Activated naive CD8-positive, alpha-beta T cell treated with anti-CD3 and anti-CD28 coated beads for 36 hours (primary cell): ENCODE measurements at places on chromosomes 16 and 17. TPM values are rescaled to one million over a fixed set of nuclear protein-coding genes. Genes with fewer than 3 reads are reported as not detected.

GRCh38 chr16:82183004-82183397, 13.0 kb upstream of the MPHOSPH6 start:
- peaks cover 9% of the 10 kb centered on the region for H3K4me1 ChIP-seq
- H3K27ac ChIP-seq, result no peak overlapping the region
- peaks cover 40% of the 10 kb centered on the region for H3K27me3 ChIP-seq
- no peak for DNase-seq

The THOC6 gene
- 48.7 TPM for total RNA-seq

The SLC38A8 gene
- not detected for total RNA-seq

The PRSS53 gene
- 3.0 TPM for total RNA-seq

The CDRT15 gene
- total RNA-seq, result not detected

GRCh38 chr16:49049191-49049590, 232.4 kb downstream of the CBLN1 start:
- no peaks in the 10 kb centered on the region for H3K4me1 ChIP-seq
- no peaks in the 10 kb centered on the region for H3K27me3 ChIP-seq
- H3K36me3 ChIP-seq, result no peaks in the 10 kb centered on the region
- DNase-seq, result no peak

- no peak for DNase-seq
- H3K27me3 ChIP-seq, result no peaks in the 10 kb centered on the region
- H3K36me3 ChIP-seq, result peaks cover 9% of the 10 kb centered on the region
- H3K4me1 ChIP-seq, result peaks cover 26% of the 10 kb centered on the region
- peak overlapping the region; percentile 6 for H3K27ac ChIP-seq
- H3K4me3 ChIP-seq, result peak overlapping the region; percentile 96
Measured at GRCh38 chr16:5073279-5073629, 1.6 kb downstream of the ALG1 start.

DNA sequence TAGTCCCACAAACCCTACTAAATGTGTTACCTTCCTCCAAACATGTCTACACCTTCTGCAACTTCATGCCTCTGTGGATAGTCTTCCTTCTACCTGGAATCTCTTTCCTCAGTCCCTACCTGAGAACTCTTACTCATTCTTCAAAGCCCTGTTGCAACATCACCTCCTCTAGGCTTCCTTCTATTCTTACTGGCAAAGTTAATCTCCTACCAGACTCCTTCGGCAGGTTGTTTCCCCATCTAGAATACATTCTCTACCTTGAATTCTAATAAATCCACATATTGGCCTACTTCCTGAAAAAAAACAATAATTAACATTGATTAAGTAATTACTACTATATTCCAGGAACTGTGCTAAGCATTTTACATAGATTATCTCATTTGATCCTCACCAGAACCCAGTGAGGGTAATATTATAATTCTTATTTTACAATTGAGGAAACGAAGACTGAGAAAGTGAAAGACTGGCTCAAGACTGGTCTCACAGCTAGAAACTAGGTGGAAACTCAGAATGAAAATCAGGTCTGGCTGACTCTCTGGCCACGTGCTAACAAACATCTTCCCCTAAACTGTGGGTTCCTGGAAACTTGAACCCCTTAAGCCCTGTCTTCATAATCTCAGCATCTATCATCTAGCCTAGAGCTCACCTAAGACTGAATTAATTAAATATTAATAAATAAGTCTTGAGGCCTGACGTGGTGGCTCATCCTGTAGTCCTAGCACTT, 4.6 kb upstream of the STAT3 start:
- H3K4me3 ChIP-seq, result no peak overlapping the region
- H3K27me3 ChIP-seq, result no peaks in the 10 kb centered on the region
- no peak for DNase-seq
- peaks cover 31% of the 10 kb centered on the region for H3K4me1 ChIP-seq

DNA sequence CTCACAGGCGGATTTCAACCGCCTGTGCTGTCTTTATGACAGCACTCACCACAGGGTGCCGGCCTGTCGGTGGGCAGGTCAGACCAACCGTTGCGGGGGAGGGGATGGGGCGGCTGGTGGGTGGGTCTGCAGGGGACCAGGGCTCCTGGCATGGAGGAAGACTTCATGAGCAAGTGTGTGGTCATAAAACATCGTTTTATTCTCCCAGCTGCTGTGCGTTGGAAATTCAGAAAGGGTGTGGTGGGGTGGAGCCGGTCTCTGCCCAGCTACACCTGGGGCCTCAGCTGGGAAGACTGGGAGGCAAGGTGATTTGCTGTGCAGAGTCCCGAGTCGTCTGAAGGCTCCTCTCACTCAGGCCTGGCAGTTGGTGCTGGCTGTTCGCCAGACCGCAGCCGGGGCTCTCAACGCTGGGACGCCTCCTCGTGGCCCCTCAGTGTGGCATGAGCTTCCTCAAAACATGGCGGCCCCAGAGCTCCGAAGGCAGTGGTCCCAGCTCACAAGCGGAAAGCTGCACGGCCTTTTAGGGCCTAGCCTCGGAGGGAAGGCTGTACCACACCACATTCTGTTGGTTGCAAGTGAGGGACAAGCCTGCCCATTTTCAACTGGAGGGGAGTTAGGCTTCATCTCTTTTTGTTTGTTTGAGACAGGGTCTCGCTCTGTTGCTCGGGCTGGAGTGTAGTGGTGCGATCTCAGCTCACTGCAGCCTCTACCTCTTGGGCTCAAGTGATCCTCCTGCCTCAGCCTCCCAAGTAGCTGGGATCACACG, 45.8 kb upstream of the GSE1 start:
- no peaks in the 10 kb centered on the region for H3K27me3 ChIP-seq
- no peak for DNase-seq
- H3K36me3 ChIP-seq, result peaks cover 27% of the 10 kb centered on the region
- no peak overlapping the region for H3K4me3 ChIP-seq
- H3K27ac ChIP-seq, result peak overlapping the region; percentile 57

- H3K4me3 ChIP-seq, result no peak overlapping the region
- no peaks in the 10 kb centered on the region for H3K36me3 ChIP-seq
Measured at GRCh38 chr16:1175566-1176279, 22.8 kb downstream of the CACNA1H start.

GRCh38 chr16:71956486-71956885, 43.7 kb downstream of the PKD1L3 start:
- no peak overlapping the region for H3K4me3 ChIP-seq
- H3K36me3 ChIP-seq, result no peaks in the 10 kb centered on the region

The TEX19 gene
- 0.23 TPM for total RNA-seq

DNA sequence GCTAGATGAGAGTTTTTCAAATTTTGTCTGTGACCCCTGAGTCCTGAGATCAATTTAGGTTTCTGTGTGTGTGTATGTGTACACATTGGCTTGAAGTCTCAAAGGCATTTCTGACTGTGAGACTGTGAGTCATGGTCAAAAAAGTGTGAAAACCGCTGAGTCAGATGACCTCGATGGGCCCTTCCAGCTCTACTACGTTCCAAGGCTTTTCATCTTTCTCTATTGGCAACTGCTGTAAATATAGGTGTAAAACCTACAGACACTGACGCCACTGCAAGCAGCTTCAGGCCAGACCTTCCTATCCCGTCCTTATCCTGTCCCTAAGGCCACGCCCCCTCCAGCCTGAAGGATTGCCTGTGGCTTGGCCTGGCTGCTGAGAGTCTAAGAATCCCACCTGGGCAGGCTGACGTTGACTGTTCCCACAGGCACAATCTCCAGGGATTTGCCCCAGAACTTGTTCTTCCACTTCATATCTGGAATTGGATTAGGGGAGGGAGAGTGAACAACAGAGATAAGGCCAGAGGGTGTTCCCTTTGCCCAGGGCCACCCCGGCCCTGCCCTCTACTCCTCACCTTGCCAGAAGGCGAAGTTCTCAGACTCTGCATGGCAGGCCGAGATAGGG, 11.3 kb downstream of the OSBPL7 start:
- H3K27me3 ChIP-seq, result no peaks in the 10 kb centered on the region
- DNase-seq, result no peak
- peaks cover 7% of the 10 kb centered on the region for H3K4me1 ChIP-seq

DNA sequence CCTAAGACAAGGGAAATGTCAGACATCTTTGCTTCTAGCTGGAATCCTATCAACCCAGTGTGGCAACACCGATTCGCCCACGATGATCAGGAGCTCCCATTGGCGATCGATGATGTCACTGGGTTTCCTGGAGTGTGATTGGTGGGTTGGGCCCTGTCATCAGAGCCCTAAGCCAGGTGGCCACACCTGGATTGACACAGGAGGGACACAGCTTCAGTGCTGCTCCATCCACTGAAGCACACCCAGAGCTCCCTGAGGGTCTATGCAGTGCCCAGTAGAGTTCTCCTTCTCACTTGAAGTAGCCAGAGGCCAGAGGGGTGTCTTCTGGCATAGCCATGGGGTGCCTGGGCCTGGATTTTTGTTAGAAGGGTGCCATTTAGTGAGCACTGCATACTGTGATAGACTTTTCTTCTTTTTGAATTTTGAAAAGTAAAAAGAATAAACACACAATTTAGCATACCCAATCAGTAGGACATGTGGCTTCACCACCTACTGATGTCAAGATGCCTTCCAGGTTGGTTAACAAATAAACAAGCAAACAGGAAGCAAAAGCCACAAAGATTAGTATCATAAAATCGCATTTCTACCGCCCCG, 77.6 kb downstream of the CMIP start:
- no peak for DNase-seq
- no peaks in the 10 kb centered on the region for H3K27me3 ChIP-seq
- no peak overlapping the region for H3K27ac ChIP-seq
- peaks cover 5% of the 10 kb centered on the region for H3K36me3 ChIP-seq
- H3K4me1 ChIP-seq, result peaks cover 32% of the 10 kb centered on the region
- no peak overlapping the region for H3K4me3 ChIP-seq

DNA sequence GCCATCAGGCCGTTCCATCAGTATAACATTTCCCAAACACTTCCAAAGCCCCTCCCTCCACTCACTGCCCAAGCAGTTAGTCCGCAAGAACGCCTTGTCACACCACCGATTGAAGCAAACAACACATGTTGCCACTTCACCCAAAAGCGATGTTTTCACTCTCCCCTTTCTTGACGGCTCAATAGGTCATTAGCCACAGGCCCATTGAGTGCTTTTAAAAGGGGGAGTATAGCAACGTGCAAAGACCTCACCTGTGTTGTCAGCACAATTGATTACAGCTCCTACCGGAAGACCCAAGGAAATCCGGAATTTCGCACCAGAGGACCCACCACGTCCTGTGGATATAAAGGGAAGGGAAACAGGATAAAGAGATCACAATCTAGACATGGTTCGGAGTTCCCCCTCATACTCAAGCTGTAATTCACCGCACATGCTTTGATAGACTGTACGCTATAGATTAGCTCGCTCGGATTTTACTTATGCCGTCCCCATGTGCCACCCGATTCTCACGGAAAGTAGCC, 690 bp downstream of the RPL23 start:
- peaks cover 38% of the 10 kb centered on the region for H3K4me1 ChIP-seq
- no peak for DNase-seq
- no peaks in the 10 kb centered on the region for H3K27me3 ChIP-seq
- peak overlapping the region; percentile 98 for H3K4me3 ChIP-seq
- peaks cover 53% of the 10 kb centered on the region for H3K36me3 ChIP-seq

DNA sequence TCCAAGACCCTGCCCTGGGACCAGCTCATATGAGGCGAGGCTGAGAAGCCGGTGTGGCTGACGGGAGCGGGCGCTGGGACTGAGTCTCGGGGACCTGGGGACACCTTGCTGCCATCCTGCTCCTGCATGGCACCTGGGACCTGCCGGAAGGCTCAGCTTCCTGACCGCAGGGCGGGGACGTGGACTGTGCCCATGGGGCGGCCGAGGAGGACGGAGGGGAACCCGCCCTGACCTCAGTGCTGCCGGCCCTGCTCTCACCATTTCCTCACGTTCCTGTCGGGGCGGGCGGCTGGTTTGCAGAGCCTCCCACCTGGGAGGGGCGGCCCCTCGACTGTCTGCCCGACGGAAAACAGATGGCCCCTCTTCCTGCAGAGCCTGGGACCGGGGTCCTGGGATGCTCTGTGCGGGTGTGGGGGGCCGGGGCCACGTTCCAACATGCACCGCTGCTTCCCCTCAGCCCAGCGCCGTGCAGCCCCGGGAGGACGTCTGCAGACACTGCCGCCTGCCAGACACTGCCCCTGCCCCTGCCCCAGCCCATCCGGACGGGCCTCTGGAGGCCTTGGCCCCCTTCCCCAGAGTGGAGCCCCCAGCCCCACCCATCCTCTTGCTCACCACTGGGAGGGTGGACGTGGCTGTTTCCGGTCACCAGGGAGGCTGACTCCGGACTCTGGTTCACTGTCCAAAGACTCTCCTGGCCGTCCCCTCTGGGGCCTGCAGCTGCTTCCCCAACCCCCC, 43.9 kb upstream of the SSTR5 start:
- peaks cover 12% of the 10 kb centered on the region for H3K27me3 ChIP-seq
- H3K36me3 ChIP-seq, result no peaks in the 10 kb centered on the region
- H3K27ac ChIP-seq, result no peak overlapping the region
- no peak for DNase-seq
- H3K4me3 ChIP-seq, result no peak overlapping the region

DNA sequence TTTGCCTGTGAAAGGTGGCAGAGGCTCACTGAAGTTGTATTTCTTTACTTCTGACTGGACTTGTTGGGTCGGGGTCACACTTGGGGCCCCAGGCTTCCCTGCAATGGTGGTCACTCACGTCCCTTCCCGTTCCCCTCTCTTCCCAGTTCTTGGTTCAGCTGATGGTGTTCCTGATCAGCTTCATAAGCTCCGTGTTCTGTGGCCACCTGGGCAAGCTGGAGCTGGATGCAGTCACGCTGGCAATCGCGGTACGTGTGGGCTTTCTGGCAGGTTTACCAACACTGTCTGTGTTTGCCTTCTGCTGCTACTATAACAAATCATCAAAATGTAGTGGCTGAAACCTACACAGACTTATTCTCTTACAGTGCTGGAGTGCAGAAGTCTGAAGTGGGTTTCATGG, 8.6 kb downstream of the SLC47A1 start:
- no peak for DNase-seq
- H3K4me3 ChIP-seq, result no peak overlapping the region
- no peaks in the 10 kb centered on the region for H3K36me3 ChIP-seq
- H3K27me3 ChIP-seq, result peaks cover 39% of the 10 kb centered on the region

The CCL11 gene
- not detected for total RNA-seq
